Esophagus mucosa (tissue), 1 donor: ENCODE measurements at places on chromosomes 2 and 18.
A peak's percentile ranks its signal among the peaks of the same experiment; 100 is the strongest.

GRCh38 chr2:6081955-6082624 lies 389.9 kb downstream of the SOX11 start:
- no peak for ATAC-seq

DNA sequence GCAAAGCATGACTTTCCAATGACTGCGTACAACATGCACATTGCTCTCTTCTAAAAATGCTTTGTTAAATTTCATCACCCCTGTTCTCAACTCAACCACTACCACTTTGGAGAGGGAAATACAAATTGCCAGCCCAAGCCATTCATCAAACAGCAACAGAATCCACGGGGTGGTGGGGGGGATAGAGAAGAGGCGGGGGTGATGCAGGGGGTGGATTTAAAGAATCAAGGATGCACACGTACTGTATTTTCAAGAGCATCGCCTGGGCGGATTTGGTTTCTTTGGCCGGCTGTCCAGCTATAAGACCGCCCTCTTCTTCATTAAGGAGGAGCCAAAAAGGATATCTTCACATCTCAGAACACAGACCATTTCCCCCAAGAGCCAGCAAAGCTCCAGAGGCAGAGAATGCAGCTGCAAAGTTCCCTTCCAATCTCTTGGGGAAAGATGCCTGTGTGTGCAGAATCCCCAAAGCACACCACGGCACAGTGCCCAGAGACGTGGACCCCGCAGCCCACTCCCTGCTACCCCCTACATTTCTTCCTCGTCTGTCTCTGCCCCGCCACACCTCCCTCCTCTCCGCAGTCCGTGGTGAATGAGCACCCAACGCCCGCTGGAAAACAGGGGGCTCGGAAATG lies 977 bp downstream of the SLC8A1 start:
- ATAC-seq, result no peak

DNA sequence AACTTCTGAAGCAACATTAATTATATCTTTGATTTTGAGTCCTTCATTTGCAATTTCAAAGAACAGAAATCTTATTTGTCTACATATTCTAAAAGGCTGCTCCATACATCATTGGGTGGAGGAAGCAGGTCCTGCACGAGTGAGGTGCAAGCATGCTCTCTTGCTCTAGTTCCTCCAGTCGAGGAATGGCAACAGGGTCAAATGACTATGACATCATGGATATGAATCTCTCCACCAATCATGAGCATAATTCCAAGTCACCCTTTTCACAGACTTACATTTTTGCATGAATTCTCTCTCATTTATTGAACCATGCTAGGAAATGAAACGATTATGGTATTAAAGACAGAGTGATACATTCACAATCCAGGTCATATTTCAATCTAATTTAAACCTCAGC lies 608.8 kb upstream of the SOX11 start:
- no peak for ATAC-seq

DNA sequence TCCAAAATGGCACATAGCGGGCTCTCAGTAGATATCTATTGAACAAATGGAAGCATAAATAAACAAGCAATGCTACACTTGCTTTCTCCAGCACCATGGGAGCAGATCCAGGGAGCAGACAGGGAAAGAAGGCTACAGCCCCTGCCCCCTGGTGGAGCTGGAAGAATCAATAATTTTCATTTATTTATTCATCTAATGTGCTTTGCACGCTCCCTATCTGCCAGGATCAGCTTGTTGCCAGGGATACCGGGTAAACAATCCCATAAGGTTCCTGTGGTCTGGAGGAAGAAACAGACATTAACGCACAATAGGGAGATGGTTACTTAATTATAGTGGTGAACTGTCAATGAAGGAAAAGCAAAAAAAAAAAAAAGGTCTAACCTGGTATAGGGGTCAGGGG lies 40.1 kb upstream of the CLASP1 start:
- no peak for ATAC-seq

DNA sequence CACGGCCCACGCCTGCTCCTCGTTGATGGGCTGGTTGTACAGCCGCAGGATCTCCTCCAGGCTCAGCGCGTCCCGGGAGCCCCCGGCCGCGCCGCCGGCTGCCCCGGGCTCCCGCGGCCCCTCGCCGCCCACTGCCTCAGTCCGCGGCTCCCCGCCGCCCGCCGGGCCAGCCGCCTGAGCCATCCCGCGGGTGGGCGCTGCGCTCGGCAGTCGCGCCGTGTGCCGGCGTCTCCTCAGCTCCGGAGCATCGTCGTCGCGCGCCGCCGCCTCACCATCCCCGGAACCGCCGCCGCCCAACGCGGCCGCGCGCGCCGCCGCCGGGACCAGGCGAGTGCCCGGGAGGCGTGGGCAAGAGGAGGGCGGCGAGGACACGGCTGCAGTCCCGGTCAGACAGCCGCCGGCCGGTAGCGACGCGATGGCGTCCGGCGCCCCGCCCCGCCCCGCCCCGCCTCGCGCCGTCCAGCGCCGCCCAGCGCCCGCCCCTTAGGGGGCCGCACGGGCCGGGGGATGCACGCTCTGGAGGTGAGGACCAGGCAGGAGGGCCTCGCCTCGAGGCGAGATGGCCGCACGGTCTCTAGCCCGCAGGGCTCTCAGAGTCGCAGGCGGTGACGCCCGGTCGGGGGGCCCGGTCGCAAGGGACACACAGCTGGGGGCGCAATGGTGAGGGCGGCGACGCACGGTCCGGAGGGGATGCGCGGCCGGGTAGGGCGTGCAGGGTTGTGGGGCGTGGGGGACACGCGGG lies at the start of gene SPIRE1:
Gene SPIRE1 (minus strand): TSS at position 424 of the 742 bp plus-strand sequence. CDS start 241 bp downstream, at position 183.
- ATAC-seq, result peak; percentile 79

- ATAC-seq, result no peak
Measured at GRCh38 chr2:105887256-105887655, 142.5 kb downstream of the NCK2 start.

DNA sequence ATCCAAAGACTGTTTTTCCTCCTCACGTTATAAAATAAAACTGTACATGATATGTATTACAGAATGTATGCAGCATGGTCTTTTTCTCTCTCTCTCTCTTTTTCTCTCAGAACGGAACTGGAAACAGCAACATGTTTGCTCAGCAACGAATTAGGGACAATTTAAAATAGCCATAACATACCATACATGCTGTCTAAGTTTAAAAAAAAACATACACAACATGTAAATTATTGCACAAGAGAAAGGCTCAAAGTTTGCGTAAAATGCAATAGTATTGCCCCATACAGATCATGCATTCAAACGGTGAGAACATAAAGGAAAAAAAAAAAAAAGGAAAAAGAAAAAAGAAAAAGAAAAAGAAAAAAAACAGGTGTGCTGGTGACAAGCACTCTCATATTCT lies 93.6 kb downstream of the BCL11A start:
- no peak for ATAC-seq

DNA sequence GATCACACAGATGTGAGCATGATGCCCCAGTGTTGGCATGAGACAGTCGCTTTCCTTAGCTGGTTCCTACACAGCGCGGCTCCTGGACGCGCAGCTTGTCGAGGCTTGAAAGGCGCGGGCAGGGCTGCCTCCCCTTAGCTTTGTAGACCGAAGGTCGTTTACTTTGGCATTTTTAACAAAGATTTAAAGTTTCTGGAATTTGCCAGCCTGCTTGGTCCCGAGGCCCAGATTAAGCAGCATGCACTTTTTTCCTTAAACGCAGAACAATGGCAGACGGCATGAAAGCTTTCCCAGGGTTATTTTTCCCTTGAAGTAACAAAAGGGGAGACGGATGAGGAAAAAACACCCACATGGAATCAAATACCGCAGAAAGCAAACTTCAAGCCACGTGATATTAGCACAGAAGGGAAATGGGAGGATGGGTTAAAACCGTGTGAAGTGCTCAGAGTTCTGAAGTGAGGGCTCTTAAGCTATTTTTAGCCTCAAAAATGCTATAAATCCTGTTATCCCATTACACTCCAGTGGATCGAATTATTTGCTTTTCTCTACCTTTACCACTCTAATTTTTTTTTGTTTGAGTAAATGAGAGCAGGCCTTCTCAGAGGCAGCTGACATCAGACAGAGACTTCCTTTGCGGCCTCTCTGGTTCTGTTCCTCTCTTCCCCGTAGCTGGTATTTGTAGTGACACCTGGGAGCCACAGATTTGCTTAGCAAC lies 55.7 kb downstream of the NPAS2 start:
- peak; percentile 75 for ATAC-seq
